NCI-H2227 treated with DMSO at 0.1 percent for 48 hours (cell line): ENCODE measurements at places on chromosomes 12 and 14.

GRCh38 chr14:20516921-20517320, 11.6 kb downstream of the RNASE10 start:
- DNase-seq: no peak

- no peak for DNase-seq
Measured at GRCh38 chr14:45715946-45716345, 462.9 kb upstream of the MIS18BP1 start.

- no peak for DNase-seq
Measured at GRCh38 chr14:77950371-77951063, 150.6 kb downstream of the ADCK1 start.

DNA sequence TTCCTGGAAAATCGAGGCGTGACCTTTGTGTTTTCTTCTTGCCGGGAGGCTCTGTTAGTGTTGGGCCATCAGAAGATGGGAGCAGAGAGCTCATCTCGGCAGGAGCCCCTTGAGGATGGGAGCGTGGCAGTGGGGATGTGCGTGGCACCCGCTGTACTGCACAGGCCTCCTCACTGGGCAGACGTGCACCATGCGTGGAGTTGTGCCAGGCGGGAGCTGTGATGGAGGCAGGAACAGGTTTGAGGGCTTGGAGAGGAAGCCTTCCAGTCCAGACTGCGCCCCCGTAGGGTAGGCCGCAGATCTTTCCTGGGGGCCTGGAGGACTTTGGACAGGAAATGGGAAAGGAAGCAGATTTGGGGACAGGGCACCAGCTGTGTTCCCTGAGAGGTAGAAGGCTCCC, 197.5 kb downstream of the TSPAN9 start:
- DNase-seq: no peak

GRCh38 chr12:51896236-51896635, 8.3 kb downstream of the ANKRD33 start:
- no peak for DNase-seq

DNA sequence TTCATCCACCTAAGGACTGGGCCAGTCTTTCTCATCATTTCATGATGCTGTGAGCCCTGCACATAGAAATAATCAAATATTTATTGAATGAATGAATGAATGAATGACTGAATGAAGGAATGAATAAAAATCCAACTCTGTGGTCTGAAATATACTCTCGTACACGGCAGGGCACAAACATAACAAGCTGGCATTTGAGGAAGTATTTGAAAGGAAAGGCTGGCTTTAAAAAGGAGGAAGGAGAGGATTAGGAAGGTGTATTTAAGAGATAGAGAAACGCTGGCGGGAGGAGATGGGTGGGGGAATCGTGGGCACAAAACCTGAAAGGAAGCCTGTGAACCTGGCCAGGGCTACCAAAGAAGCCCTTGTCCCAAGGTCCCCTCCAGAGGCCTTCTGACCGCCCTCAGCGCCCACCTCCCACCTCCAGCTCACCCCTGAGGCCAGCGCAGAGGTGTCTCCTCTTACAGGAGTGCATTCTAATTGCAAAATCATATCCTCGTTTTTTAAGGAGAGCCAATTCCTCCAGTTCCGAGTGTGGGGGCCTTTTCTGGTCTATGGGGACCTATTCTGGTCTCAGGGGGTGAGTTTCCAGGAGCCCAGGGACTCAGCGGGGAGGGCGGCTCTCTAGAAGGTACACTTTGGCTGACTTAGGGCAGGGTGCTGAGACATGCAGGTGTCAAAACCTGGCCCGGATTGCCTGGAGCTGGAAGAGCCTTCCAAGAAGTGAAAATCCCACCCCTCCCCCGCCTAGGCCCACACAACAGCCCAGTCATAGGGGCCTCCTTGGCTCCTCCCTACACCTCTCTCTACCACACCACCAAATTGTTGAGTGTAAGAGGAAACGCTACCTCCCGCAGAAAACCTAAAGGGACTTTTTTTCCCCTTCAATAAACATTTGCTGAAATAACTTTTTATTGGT, 8.7 kb upstream of the JDP2 start:
- peak; percentile 47 for DNase-seq

- no peak for DNase-seq
Measured at GRCh38 chr12:97358361-97358760, 104.2 kb upstream of the RMST start.
